ENCODE measurements at places on chromosomes 1 and 21.

DNA sequence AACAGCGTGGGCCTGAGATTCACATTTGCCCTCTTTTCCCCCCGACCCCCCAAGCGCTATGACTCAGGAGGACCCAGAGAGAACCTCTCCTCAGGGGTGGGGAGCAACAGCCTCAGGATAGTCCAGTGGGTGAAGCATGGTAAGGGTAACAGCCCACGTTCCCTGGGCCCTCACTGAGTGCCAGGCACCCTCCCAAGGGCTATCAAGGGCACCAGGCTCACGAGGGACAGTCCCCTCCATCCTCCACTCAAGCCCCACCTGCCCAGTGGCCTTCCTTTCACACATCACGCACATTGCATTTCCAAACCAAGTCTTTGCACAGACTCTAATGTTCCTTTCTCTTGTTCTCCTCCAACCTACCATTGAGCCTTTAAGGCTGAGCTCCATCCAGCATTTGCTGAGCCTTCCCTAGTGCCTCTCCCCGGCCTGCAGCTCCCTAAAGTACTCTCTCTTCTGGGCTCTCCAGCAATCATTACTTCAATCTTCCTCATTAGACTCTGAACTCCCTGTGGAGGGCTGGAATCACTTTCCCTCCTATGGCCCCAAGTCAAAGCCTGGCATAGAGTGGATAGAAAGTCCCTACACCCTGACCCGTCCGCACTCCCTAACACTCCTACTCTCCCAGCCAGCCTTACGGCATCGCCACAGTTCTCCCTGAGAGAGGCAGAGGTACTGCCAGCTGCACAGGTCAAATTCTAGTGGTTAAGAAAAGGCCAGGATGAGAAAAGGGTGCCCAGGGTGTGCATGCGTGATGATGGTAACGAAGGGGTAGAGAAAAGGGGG, 1.0 kb downstream of the AKR7A2 start:
- no peak for DNase-seq

GRCh38 chr21:32574946-32575925, 10.1 kb downstream of the TCP10L start:
- no peak for DNase-seq

DNA sequence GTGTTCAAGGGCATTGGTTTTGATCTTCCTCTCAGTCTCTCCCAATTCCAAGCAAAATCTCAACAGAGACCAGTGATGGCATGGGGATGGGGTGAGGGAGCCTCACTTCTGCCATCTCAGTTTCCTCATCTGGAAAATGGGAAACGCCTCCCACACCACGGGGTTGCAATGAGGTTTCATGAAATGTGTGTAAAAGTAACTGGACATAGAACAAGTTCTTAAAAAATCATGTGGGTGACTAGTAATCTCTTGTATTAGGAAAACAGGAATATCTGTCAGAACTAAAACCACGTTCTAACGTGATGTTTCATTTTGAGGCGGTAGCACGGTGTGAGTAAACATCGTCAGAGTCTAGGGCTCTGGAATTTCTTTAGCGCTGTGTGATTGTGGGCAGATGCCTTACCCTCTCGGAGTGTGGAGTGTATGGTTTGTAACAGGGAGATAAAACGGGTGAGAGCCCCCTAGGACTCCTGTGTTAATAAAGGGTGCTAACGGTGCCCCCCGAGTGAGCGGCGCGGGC, 55.5 kb upstream of the DNAJC6 start:
- no peak for DNase-seq

DNA sequence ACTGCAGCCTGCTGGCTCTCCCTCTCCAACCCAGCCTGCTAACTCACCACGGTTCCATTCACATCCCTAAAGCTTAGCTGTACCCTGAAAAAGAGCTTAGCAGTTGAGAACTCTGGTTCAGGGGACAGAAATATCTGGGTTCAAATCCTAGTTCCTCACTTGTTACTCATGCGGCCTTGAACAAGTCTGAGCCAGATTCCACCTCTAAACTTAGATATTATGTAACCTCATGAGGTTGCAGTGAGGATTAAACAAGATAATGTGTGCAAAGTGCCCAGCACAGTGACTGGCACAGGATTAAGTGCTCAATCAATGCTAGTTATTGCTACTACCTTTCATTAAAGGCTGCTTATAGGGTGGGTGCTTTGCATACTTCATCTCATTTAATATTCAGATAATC, 41.3 kb upstream of the DHCR24 start:
- no peak for DNase-seq

GRCh38 chr1:98253145-98253544, 332.3 kb upstream of the DPYD start:
- no peak for DNase-seq

DNA sequence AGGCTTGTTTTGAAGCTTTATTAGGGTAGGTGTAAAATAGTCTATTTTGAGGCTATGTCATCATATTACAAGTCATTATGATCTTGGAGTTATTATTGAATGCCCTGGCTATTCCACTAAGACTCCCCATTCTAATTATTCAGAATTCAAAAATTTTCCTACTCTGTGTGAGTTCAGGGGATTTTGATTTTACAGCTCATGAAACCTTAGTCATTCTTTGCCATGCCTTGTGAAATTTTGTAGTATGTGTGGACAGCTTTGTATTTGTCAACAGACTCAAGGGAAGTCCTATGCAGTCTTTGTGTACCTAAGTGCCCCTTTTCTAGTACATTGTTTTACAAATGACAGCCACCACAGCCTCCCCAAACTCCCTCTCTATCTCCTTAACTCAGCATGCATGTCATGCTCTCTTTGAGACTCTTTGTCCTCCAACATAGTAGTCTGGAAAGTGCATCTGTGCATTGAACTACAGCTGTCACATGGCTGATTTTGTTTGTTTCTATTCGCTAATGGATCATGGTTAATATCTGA, 28.0 kb downstream of the CD1D start:
- no peak for DNase-seq

DNA sequence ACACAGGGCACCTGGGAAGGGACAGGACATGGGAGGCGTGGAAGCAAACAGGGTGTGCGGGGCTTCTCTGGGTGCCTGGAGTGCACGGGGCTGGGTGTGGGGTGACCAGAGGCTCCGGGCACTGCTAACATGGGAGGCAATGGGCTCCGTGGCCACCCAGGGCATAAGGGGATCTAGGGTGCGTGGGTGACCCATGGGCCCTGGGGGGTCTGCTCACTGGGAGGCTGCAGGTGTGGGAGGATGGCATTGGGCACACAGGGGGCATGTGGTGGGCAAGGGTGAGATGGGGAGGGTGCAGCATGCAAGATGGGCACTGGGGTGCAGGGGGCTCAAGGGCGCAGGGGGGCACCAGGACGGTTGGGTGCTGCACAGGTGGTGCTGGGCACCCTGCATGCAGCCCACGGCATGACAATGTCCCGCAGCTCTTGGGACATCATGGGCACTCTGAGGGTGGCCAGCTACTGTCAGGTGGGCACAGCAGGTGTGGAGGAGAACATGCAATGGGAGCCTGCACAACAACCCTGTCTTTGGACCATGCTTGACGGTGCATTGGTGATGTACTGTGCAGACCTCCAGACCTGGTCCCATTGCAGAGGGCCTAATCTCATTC, 15.1 kb downstream of the TRIM11 start:
- no peak for DNase-seq

- no peak for DNase-seq
Observed at GRCh38 chr1:43990271-43991199, 864 bp upstream of the CCDC24 start.

DNA sequence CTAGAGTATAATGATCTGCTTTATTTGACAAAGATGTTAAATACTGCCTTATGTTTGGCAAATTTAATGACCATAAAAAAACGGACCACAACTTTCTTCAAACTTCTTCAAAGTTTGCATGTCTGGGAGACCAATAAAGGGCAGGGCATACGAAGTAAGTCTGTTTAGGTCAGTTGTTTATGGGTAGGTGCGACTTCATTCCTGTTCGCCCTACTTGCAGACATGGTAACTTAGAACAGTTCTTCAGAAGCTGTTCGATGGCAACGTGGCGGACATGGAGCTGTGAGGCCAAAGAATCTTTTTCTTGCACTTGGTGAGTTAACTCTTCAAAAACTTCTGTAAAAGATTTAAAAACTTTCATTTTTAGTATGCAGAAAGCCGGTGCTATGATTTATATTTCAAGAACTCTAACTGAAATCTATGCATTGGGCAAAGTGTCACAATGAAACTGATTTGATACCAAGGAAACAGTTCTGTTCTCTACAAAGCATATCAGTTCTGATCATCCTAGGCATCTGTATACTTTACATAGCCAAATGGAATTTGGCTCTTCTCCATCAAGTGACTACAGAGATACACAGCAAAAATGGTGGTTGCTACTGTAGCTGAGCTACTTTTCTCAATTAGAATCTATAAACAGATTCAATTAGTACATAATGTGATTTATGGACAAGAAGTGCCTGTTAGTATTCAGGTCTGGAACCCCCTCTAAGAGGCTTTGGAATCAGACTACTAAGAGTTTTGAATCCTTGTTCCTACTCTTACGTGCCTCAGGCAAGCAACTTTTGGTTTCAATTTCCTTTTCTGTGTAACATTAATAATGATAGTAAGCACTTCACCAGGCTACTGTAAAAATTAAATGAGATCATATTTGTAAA, 25.7 kb downstream of the C21orf91 start:
- DNase-seq, result no peak

- DNase-seq, result no peak
Observed at GRCh38 chr1:58931024-58931423, 147.2 kb upstream of the JUN start.

GRCh38 chr1:10236405-10237156, 26.2 kb downstream of the KIF1B start:
- DNase-seq, result no peak

DNA sequence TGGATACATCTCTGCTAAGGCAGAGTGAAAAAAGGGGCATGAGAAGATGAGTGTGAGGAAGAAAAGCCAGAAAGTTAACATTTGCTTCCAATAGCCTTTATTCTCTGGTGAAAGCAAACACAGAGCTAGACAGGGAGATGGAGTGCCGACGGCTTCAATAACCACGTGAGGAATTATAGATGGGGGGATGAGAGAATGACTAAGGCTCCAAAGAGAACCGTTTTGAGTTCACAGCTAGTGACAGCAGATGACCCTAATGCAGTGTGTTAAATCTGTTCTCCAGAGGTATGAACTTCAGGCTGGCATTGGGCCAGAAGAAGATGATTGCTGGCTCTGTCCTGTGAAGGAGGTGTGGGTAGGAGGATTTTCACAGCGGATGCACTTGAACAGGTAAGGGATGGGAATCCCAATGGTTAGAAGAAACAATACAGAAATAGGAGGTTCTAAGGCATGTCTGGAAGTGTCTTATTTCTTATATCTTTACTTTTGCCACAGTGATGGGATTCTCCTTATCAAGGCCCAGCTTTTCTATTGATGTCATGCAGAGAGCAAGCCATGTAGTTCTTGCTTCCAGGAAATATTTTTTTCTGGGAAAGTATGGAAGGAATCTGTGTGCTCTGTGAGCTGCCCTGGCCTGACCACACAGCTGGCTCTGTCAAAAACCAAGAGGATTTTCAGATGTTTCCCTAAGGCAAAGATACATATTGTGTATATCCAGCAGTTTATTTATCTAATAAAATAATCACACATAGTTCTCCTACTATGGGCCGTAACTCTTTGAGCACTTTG, 573.8 kb downstream of the LTN1 start:
- DNase-seq, result no peak

DNA sequence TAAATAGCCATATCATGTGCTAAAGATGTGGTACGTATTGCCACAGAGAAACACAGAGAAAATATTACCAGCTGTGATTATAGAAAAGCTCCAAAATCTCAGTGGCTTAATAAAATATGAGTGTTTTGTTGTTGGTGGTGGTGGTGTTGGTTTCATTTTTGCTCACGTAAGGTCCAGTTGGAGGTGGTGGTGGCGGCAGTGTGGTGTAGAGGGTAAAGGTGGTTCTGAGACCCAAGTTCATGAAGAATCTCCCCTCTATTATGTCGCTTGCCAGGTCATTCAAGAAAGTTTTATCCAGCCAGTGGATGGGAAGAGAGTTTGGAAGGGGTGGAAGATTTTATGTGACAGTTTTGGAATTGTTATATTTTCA, 217.6 kb upstream of the SAMSN1 start:
- no peak for DNase-seq

GRCh38 chr1:206455289-206455665, 15.0 kb upstream of the IKBKE start:
- DNase-seq, result no peak

DNA sequence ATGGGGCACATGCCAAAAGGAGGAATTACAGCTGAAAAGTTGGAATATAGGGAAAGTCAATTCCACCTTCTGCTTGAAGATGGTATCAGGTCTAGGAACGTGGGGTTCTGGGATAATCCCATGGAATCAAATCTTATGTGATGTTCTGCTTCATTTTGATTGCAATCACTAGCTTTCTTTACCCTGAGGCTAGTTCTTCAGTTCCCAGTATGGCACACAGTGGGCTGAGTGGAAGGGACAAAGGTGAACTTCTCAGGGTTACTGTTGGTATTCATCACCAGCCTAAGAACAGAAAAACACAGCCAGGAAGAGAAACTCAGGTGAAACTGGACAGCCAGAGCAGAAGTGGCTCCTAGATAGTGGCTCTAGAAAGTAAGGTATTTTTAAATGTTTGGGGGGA, 117.8 kb downstream of the TNFSF18 start:
- DNase-seq, result no peak

GRCh38 chr1:171588230-171588629, 33.8 kb upstream of the MYOCOS start:
- DNase-seq, result no peak

DNA sequence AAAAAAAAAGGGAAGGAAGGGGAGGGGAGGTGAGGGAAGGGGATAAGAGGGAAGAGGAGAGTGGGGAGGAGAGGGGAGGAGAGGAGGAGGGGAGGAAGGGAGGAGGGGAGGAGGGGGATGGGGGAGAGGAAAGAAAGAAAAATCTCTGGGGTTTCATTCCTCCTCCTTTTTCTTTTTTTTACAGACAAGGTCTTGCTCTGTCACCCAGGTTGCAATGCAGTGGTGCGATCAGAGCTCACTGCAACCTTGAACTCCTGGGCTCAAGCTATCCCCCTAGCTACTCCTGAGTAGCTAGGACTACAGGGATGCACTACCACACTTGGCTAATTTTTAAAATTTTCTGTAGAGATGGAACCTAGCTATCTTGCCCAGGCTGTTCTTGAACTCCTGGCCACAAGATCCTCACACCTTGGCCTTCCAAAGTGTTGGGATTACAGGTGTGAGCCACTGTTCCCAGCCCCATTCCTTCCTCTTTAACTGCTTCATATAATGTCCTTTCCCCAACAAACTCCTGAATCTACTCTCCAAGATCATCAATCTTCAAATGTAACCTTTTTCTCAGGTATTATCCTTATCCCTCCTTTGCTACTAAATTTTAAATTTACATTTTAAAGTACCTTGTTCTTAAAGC, 23.2 kb downstream of the GON4L start:
- DNase-seq, result no peak

- peak; percentile 10 for DNase-seq
Observed at GRCh38 chr1:188027613-188028012, 1198.9 kb downstream of the PLA2G4A start.

Measured in NCI-H1436 (cell line).